ENCODE measurements at places on chromosomes 3 and 15.

- DNase-seq: no peak
Observed at GRCh38 chr15:53210653-53211052, 420.5 kb upstream of the ONECUT1 start.

DNA sequence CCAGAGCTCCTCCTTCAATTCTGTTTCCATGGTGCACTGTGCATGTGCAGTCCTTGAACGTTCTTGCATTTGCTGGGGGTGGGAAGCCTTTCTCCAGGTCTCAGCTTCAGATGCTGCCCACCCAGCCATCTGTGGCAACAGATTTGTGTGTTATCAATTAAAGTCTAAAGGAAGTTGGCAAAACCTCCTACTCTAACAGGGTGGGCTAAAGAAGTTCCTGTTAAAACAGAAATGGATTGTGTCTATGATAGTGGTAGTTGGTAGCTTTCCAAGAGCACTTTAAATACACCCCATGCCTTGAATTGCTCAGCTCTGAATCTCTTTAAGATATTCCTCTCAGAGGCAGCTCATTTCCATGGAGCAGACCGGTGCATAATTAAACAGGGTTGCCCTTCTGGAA lies 488.0 kb upstream of the SUCLG2 start:
- DNase-seq: no peak

GRCh38 chr15:28989896-28990295 lies 104.1 kb downstream of the APBA2 start:
- DNase-seq: no peak

DNA sequence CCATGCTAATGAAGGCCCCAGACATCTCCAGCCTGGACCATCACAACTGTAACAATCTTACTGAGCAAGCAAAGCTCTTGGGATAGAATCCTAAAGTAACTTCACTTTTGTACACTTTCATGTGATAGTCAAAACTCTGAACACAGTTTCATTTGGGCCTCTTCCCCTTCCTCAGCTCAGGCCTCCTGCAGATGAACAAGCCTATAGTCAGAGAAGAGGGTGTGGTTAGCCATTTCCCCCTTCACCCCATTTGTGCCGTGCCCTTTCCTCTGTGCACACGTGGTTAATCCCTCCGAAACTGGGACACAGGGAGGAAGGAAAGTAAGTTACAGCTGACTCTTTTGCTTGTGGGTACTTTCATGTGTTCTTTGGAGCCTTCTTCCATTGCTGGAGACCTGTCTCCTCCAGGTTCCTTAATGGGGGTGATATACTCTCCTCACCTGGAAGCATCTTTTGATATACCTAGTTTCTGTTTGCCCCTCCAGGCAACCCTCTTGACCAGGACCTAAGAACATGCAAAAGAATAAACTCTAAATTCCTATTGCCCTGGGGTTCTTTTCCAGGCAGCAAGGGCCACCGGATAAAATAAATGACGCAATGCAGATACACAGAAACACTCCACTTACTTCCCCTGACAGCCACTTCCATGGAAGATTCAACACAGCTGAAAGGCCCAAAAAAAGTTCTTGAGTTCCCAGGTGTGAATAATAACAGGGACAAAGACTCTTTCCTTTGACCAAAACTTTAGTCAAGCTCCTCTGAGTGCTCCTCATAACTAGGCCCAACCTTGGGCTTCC lies 29.6 kb upstream of the CSTA start:
- no peak for DNase-seq

DNA sequence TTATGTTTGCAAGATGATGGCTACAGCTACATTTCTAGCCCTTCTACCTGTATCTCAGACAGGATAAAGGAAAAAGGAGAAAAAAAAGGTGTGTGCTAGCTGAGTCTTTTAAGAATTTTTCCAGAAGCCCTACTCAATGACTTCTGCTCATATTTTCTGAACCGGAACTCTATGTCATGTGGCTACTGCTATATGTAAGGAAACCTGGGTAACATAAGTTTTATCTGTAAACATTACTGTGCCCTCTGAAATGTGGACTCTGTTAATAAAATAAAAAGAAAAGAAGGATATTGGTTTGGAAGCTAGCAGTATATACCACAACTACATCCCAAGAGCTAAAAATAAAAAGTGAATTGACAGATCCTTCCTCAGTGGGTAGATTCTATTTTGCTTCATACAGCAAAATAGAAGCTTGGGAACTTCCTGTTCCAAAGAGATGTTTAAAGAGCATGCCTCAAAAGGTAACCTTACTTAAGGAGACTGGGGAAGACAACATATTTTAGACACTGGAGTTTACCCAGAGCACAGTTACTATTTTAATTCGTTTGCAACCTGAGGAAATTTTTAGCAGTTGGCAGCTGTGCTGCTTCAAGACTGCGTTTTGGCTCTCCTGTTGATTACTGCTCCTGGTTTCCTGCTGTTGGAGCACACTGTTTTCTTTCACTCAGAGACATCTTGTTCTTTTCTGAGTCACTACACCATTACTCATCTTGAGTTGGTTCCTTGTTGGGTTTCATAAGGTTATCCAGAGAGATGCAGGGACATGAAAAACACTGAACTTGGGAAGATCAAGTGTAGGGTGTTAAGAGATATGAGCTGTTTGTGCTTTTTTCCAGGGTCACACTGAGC lies 280.7 kb downstream of the NFKBIZ start:
- DNase-seq: no peak

DNA sequence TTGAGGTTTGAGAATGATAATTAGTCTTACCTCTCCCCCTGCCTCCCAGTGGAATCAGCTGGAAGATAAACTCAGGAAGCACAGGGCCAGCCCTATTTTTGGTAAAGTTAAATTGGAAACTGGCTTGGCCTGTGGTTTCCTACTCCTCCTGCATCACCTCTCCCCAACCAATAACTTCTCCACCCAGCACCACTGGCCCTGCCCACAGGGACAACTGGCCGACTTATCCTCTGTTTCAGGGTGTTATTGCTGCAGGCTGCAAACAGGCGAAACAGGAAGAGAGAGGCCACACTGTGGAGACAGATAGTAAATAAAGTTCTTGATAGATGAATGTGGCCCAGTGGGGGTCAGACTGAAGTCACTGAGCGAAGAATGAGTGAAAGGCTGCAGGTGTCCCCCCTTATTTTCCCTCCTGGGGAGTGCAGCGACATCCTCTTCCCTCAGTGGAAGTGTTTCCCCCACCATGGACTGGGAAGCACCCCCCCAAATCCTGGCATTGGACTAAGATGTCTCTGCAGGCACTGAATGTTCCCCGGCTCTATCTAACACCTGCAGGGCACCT lies 47.1 kb downstream of the PDIA5 start:
- DNase-seq: no peak

DNA sequence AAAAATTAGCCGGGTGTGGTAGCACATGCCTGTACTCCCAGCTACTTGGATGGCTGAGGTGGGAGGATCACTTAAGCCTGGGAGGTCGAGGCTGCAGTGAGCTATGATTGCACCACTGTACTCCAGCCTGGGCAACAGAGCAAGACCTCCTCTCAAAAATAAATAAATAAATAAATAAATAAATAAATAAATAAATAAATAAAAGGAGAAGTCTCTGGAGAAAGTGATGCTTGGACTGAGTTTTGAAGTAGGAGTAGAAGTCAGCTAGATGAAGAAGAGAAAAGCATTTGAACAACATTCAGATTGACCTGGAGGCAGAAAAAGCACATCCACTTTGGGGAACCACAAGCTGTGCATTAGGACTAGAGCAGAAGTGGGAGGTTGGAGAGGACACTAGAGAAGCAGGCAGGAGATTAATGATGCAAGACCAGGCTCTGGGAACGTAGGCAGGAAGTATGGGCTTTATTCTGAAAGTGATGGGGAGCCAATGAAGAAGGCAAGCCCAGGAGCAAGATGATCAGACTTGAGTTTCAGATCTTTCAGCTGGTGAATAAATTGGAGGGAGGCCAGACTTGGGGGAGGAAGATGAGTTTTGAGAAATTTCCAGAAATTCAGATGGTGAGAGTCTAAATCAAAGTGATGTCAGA lies 48.7 kb downstream of the KLHL6 start:
- DNase-seq: no peak

GRCh38 chr15:77035999-77036471 lies 34.9 kb downstream of the TSPAN3 start:
- DNase-seq: no peak

DNA sequence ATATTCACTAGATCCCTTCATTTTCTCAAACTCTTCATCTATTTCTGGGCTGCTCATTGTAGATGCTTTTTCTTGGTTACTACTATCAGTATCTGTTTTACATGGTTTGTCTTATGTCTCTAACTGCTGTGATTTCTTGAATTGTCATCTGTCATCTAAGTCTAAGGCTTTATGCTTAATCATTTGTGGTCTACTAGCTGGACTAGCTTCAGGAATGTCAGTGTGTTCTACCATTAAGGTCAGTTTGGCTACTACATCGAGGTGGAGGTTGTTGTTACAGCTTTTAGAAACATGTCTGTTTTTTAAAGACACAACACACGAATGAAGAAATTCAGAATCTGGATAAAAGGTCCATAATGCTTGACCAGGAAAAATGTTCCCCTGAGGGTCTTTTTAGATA lies 82.2 kb downstream of the ABI3BP start:
- no peak for DNase-seq

GRCh38 chr3:14266361-14266760 lies 87.7 kb downstream of the LSM3 start:
- no peak for DNase-seq
